ENCODE measurements at places on chromosomes 2 and 18.

GRCh38 chr18:67266246-67267237 lies 250.0 kb downstream of the DSEL start:
- DNase-seq: no peak

GRCh38 chr18:58937887-58938267 lies 73.2 kb downstream of the ZNF532 start:
- DNase-seq: no peak

GRCh38 chr2:9081750-9082149 lies 78.3 kb upstream of the MBOAT2 start:
- no peak for DNase-seq

DNA sequence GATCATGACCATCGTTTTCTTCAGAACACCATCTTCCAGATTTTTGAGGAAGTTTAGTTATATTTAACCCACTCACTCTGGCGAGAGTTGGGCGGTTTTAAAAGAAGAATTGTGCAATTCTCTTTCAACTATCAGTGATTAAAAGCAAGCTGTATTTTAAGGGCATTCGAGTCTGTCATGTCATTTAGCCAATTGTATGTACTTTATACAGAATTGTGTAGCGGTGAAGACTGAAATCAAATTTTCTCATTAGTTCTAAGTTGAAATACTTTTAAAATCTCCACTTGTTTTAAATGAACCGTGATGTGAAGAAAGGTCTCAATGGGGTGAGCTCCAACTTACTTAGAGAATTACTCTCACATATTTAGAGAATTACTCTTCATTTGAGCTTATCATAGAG lies 214.6 kb upstream of the DTNA start:
- no peak for DNase-seq

- no peak for DNase-seq
These were observed 111.8 kb downstream of the ERBB4 start for GRCh38 chr2:212426637-212427412.

DNA sequence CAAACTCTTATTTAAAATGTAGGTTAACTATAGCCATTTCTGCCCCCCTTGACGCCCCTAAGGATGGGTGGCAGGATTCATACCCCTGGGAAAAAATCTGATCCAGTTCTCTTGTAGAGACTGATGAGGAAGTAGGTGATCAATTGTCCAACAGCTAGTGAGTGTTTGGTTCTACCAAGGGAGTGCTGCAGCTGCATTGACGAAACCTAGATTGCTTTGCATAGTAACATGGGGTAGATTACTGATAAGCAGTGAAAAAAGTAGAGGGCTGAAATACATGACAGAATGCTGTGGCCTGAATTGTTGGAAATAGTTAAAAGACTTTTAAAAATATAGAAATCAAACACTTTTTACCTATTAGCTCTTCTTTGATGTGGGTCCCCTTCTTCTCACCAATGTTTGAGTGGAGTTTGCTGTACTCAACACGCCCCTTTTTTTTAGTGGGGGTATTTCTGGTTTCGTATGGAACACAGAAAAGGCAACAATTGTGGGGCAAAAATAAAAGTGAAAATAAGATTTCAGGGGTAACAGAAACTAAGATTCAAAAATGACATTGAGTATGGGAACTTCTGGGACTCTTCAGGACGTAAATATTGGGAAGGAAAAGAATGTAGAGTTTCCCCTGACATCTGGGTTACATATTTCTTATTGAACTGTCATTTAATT lies 66.2 kb downstream of the MAIP1 start:
- no peak for DNase-seq

GRCh38 chr2:130336877-130337734 lies 5.6 kb upstream of the IMP4 start:
- peak; percentile 44 for DNase-seq

DNA sequence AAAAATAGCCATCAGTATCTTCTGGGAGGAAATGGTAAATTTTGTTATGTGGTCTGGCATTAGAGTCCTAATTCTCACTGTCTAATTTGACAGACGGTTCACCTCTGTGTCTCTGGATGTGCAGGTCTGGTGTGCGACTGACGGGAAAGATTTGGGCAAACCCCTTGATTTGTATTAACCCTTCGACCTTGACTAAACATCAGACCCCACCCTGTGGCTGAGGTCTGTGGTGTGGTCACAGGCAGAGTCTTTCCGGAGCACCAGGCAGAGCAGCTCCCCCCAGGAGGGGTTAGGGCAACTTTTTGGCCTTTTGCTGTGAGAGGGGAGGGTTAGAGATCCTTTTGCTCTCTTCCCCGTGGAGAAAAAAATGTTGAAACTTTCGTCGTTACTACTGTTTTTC lies 6.4 kb downstream of the TWIST2 start:
- DNase-seq: no peak
